ENCODE measurements at places on chromosomes 5 and 9.

DNA sequence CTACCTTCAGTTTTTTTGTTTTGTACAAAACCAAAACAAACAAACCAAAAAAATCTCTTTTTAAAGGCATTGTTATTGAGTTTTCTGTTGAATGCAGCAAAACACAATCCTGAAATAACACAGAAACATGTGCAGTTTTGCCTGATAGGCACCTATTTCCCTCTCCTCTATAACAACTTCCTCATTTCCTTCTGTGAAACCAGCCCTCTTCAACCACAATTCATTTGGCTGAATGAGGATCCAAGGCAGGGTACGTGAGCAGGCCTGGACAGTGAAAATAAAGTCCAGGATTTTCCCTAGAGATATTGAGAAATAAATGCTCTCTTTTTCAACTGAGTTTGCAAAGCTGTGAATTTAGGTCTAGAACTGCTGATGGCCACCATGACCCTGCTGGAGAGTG, 134.8 kb upstream of the LARP1 start:
- no peak for DNase-seq

DNA sequence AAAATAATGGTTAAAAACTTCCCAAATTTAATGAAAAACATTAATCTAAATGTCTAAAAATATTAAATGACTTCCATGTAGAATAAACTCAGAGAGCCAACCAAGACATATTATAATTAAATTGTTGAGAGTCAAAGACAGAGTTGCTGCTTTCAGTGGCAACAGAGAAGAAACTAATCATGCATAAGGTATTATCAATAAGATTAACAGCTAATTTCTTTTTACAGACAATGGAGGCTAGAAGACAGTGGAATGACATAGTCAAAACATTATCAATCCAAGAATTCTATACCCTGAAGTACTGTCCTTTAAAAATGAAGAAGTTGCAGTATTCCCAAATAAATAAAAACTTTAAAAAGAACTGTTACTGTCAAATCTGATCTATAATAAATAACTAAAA, 268.7 kb downstream of the IRX2 start:
- no peak for DNase-seq

- DNase-seq: no peak
Measured at GRCh38 chr5:113213551-113214425, 221.0 kb downstream of the TSSK1B start.

- DNase-seq: no peak
Measured at GRCh38 chr9:80197661-80198060, 625.9 kb downstream of the TLE4 start.

DNA sequence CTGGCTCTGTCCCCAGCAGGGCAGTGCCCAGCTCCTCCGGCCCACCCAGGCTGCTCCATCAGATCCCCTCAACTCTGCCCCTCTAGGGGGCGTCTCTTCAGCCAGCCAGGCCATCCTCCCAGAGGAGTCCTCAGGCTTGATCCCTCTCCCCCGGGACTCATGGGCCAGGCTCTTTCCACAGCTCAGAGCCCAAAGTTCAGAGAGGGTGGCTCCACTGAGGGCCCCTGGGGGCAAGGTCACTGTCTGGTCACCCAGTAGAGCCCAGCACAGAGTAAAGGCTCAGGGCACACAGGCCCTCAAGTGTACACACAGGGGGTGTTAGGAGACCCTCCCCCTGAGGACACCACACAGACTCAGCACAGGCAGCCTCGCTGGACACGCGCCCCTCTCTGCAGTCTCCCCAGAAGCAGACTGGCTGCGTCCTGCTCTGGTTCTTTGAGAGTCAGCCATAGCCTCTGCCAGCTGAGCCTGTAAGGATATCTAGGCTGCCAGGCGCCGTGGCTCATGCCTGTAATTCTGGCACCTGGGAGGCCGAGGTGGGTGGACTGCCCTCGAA, 64.8 kb downstream of the PAX5 start:
- DNase-seq: no peak

DNA sequence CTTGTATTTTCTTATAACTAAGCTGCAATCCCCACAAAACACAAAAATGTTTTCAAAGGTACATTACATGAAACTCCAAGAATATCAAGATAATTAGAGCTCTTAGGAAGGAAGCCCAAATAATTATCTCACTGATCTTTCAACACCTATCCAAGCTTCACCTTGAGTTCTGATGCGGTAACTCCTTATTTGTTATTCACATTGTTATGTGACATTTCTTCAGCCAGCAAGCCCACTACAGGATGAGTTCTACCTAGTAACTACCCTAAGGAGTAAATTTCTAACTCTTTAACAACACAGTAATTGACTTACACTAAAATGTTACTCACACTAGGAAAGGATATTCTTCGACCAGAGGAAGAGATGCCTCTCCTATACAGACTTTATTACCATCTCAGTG, 9.9 kb downstream of the NR6A1 start:
- DNase-seq: no peak

GRCh38 chr9:123326662-123327093, 29.3 kb upstream of the CRB2 start:
- no peak for DNase-seq

- DNase-seq: no peak
Measured at GRCh38 chr9:96048104-96048955, 172.8 kb downstream of the ERCC6L2 start.

DNA sequence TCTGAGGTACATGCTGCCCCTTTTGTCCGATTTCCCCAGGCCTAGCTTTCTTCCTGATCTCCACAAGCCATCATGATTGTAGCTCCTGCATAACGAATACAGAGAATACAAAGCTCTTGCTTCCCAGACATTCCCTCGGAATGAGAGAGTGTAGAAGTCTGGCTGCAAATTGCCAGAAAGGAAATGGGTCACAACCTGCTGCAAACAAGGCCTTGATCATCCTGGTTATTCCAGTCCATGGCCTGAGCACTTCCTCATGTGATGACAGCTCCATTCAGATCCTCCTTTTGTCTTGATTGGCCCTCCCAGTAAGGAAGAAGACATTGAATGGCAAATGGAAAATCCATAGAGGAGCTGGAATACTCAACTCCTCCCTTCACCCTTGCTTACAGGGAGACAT, 136.0 kb upstream of the ADRA1B start:
- no peak for DNase-seq

GRCh38 chr9:69718218-69718617, 41.6 kb downstream of the PTAR1 start:
- no peak for DNase-seq

GRCh38 chr5:101123363-101123762, 220.3 kb upstream of the ST8SIA4 start:
- DNase-seq: no peak

GRCh38 chr9:110252509-110253139, 3.7 kb downstream of the TXN start:
- no peak for DNase-seq

DNA sequence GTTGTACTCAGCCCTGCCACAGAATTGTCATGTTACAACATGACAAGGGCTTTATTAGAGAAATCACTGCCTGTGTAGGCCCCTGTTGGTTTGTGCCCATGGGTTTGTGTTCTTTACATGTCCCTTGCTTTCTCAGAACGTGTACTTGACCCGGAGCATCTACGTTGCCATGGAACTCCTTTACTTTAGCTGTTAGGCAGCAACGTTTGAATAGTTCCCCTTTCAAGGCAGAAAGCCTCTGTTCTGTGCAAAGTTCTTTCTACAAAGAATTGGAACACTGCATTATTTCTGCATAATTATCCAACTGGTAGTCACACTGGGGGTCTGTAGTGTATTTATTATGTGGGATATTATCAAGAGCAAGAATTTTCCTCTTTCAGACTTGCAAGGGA, 51.1 kb downstream of the FBXL7 start:
- no peak for DNase-seq

GRCh38 chr9:82560457-82560904, 502.5 kb downstream of the RASEF start:
- no peak for DNase-seq

- DNase-seq: no peak
Measured at GRCh38 chr5:61731946-61732314, 399.9 kb downstream of the ZSWIM6 start.

GRCh38 chr5:60522292-60522905, 177.6 kb downstream of the DEPDC1B start:
- DNase-seq: no peak

- no peak for DNase-seq
Measured at GRCh38 chr9:77978086-77978781, 53.4 kb downstream of the GNAQ start.

DNA sequence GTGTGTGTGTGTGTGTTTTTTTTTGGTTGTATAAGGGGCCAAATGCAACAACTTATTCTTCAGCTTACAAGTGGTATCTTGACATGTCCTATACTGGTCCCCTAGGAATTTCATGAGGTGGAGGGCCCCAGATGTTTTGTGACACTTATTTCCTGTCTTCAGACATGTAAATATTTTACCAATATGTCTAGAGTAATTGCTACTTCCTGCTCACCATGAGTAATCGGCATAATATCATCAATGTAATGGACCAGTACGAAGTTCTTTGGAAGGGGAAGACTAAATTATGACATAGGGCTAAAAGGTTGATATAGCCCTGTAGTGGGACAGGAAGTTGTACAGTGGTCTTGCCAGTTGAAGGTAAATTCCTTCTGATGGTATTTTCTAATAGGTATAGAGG, 3.7 kb upstream of the OTULIN start:
- DNase-seq: no peak

DNA sequence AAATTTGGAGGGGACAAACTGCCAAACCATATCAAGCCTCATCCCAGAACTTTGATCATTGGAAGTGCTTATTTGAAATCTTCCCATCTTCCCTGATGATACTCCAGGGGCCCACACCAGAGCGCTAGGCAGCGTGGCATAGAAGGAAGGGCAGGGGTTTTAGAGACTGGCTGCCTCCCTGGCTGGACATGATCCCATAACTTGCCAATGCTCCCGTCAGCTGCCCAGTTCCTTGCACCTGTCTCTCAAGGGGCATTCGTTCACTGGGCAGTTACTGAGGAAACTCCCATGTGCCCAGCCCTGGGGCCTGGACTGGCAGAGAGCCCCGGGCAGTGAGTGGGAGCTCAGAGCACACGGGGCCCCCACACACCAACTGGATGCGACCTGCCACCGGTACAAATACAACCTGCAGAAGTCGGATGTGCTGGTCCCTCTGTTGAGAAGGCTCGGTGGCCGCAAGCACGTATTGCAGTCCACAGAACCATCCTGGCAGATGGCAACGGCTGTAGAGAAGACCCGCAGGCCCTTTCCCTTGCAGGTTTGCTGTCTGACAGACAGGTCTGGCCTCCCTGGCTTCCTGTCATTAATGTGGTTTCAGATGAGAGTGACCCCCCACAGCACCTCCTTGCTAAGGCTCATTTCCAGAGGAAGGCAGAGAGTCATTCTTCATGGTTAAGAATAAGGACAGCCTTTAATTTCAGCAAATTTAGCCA, 122.4 kb downstream of the MVB12B start:
- DNase-seq: no peak

DNA sequence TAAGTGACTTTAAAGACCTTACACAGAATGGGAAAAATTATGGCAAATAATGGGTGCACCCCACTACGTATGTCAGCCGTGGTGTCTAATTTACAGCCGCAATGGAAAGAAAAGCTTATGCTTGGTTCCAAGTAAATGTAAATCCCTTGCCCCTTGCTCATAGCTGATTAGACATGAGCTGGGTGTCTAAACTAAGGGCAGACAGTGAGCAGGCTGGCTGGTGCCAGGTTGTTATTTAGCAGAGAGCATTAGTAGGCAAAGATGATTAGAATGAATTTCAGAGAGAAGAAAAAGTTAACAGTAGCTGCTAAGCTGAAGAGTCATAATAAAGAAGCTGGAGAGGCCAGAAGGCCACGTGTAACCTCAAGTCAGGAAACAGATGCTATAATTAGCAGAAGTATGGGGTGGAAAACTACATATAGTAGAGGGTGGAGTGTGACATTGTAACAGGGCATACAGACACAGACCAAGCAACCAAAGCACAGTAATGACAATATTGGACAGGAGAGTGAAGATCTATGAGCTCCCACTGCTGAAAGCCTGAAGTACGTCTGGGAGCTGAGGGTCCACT, 257.7 kb downstream of the MCTP1 start:
- no peak for DNase-seq

DNA sequence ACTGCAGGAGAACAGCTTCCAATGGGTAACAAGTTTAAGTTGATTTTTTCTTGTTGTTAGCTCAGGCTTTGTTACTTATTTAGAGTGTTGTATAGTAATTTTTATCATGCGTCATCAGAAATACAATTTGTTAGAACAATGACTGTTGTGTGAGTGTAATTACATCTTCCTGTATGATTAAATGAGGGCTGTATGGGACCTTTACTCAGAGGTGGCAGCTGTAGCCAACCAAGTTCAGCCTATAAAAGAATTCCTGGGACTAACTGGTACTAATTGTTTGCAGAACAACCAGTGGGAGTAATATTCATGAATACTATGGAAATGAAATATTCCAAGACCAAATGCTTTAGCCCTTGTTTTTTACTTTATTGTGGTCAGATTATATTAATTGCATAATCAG, 30.8 kb upstream of the TJP2 start:
- no peak for DNase-seq

DNA sequence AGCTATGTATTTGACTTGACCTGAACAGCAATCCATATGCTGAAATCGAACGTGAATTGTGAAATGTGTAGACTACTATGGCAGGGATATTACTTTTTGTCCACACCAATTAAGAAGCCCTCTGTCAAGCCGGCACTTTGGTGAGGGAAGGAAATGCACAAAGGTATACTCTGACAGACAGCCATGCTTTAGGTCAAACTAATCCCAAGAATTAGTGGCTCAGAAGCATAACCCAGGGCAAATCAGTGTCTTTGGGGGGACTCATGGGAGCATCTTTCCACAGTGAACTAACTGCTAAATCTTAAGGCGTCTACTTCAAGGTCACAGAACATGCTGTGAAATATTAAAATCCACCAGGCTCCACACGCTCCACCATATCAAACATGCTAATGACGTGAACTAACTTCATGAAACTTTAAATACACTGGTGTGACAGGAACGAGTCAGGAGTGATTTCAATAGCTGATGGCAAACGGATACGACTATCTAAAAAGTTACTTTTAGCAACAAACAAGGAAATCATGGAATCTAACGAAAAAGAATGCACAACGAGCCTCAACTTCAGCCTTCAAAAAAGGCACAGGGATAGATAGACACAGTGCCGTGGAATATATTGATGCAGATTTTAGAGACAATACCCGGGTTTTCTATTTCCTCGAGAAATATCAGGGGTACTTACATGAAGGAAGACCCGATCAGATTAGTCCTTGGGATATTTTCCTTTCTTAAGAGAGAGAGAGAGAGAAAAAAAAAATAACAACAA, 527 bp downstream of the MEF2C start:
- DNase-seq: no peak

DNA sequence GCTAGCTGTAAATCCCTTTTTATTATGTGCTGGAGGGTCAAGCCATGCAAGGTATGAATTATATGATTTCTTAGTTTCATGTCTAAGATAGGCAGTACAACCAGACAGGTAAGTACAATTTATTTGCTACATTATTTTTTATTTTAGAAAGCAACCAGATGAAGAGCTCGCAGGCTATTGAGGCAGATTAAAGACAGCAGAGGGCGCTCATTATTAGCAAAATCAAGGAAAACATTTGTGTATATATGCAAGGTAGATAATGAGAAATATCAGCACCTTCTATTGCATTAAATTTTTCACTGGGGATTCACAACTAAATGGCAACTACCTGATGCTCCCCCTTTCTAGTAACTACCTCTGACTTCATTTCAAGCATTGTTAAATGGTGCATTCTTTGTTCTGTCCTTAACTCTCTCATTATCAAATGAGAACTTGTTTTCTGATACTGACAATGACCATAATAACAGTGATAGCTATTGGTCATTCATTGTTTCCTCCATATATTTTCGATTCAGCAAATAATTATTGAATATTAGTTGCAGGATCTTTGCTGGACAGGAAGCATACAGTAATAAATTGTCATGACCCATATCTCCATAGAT, 8.6 kb downstream of the SCGB3A2 start:
- DNase-seq: no peak

Measured in stimulated activated CD8-positive, alpha-beta memory T cell treated with anti-CD3 and anti-CD28 coated beads, Interleukin-2, amount 100 ng/mL, for 48 hours (primary cell).